ENCODE measurements at places on chromosomes 13 and 19.

- no peak for DNase-seq
Measured at GRCh38 chr13:80215368-80215767, 125.6 kb downstream of the SPRY2 start.

- DNase-seq = no peak
Measured at GRCh38 chr13:42129033-42129432, 80.6 kb downstream of the DGKH start.

DNA sequence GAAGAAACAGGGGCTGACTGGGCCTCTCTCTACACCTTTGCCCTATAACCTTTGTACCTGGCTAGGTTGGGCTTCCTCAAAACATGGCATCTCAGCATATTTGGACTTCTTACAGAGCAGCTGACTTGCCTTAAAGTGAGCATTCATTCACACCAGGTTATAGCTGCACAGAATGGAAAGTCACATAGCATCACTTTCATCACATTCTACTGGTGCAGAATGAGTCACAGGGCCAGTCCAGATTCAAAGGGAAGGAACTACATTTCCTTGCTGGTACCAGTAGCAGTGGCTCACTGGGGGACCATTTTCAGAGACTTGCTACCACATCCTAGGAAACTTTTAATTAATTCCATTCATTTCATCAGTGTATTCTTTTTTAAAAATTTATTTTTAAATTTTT is 20.3 kb upstream of the TPTE2 start:
- no peak for DNase-seq

DNA sequence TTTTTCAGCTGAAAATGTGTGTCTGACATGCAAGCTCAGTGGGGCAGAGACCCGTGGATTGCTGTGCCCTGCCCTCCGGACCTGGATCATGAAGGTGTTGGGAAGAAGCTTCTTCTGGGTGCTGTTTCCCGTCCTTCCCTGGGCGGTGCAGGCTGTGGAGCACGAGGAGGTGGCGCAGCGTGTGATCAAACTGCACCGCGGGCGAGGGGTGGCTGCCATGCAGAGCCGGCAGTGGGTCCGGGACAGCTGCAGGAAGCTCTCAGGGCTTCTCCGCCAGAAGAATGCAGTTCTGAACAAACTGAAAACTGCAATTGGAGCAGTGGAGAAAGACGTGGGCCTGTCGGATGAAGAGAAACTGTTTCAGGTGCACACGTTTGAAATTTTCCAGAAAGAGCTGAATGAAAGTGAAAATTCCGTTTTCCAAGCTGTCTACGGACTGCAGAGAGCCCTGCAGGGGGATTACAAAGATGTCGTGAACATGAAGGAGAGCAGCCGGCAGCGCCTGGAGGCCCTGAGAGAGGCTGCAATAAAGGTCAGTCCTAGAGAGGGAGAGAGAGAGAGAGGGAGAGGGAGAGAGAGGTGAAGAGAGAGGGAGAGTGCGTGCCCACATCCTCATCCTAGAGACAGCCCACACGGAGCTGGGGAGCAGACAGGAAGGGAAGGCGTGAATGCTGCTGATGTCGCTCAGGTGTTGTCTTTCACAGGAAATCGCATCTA is 5.1 kb upstream of the DCUN1D2 start:
- no peak for DNase-seq

DNA sequence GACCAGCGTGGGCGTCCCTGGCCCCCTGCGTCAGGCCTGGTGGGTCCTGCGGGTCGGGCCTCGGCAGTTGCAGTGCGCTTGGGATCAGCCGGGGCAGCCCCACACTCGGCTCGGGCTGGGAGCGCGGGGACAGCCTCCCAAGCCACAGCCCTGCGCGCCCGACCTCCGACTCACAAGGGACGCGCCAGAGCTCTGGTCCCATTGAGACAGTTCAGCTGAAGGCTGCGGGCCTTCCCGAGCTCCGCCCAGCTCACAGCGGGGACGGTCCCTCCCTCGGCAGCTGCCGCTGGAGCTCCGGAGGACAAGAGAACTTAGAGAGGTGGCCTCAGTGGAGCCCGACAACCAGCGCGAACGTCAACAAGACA is 45.7 kb upstream of the ZNF730 start:
- DNase-seq = no peak
